Endodermal cell (in vitro differentiated cells): ENCODE measurements at places on chromosomes 7 and 10. TPM values are rescaled to one million over a fixed set of nuclear protein-coding genes. Genes with fewer than 3 reads are reported as not detected.

- no peaks in the 10 kb centered on the region for H3K27me3 ChIP-seq
- no peak overlapping the region for H3K4me3 ChIP-seq
- no peaks in the 10 kb centered on the region for H3K4me1 ChIP-seq
- DNase-seq = peak; percentile 34
- no peak overlapping the region for H3K27ac ChIP-seq
Observed at GRCh38 chr7:155848691-155849669, 36.7 kb upstream of the SHH start.

The CCL24 gene
- not detected in 3 replicates for total RNA-seq

The GALNT17 gene
- total RNA-seq = 60.4 to 108 TPM (median 63.4 TPM) in 3 replicates

The TSPAN33 gene
- total RNA-seq = 24.8 to 36.7 TPM (median 35.6 TPM) in 3 replicates

GRCh38 chr7:88457320-88457719, 150.6 kb upstream of the STEAP4 start:
- DNase-seq = no peak
- no peaks in the 10 kb centered on the region for H3K36me3 ChIP-seq
- no peak overlapping the region for H3K27ac ChIP-seq
- no peaks in the 10 kb centered on the region for H3K27me3 ChIP-seq
- H3K4me1 ChIP-seq = no peaks in the 10 kb centered on the region

- H3K4me1 ChIP-seq = no peaks in the 10 kb centered on the region
- no peaks in the 10 kb centered on the region for H3K36me3 ChIP-seq
- DNase-seq = peak; percentile 41
- no peaks in the 10 kb centered on the region for H3K27me3 ChIP-seq
Observed at GRCh38 chr10:70779088-70779487, 6.1 kb downstream of the TBATA start.

The VSTM4 gene
- total RNA-seq = 0.45 and 0.51 TPM in 2 replicates

DNA sequence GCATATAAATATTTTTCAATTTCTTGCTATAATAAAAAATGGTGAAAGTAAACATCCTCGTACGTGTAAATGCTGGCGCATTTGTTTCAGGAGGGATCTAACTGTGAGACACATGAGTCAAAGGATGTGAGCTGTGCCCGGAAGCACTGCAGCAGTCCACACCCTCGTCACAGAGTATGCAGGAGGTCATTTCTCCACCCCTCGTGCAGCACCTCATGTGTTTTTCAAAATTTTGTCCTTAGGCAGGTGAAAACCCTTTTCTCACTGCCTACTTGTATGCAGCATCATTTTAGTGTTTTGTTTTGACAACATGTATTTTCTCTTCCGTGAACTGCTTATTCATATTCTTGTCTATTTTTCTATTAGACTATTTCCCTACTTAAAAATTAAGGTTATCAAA, 162.7 kb downstream of the AVL9 start:
- H3K27ac ChIP-seq = no peak overlapping the region
- H3K36me3 ChIP-seq = no peaks in the 10 kb centered on the region
- DNase-seq = no peak
- no peaks in the 10 kb centered on the region for H3K4me1 ChIP-seq
- H3K27me3 ChIP-seq = no peaks in the 10 kb centered on the region

The STEAP2 gene
- total RNA-seq = 10.9 to 11.9 TPM (median 11.0 TPM) in 3 replicates

The ENO4 gene
- total RNA-seq = 0.74 to 1.5 TPM (median 1.1 TPM) in 3 replicates

The PPA1 gene
- 58.5 to 72.1 TPM (median 68.8 TPM) in 3 replicates for total RNA-seq
